Stimulated activated CD4-positive, alpha-beta T cell treated with anti-CD3 and anti-CD28 coated beads, Interleukin-15, amount 100 ng/mL, for 48 hours (primary cell): ENCODE measurements at places on chromosomes 16 and 17.

DNA sequence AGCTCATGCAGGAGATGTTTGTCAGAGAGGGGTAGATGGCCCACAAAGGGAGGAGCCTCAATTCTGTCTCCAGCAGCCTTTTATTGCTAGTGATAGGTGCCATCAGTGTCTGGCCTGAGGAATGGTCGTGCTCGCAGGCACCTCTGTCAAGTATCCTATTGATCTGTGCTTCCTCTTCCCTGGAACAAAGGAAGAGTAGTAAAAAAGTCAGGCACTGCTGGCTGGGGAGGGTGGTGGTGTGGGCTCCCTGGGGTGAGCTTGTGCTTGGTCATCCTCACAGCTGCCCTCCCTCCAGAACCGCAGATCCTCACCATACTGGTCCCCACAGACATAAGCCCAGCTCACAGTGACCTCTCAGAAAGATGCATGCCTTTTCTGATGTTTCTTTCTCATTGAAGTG, 15.0 kb upstream of the SALL1 start:
- no peak for DNase-seq

DNA sequence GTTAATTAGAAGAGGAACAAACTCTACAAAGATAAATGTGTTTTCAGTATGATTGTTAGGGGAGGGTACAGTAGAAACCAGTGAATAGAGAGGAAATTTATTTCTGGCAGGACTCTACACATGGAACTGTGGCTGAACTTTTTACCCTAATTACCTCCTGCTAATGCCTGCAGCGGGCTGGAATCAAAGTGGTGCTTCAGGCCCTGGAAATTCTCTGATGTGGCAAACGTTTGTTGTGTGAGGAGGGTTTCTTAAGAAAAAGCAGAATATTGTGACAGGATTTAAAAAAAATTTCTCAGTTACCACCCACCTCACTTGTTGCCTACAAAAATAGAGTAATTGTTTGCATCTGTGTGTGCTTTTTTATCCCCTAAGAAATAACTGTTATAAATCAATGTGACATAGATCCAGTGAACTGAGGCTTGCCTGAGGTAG, 154.5 kb downstream of the BCAS3 start:
- no peak for DNase-seq

DNA sequence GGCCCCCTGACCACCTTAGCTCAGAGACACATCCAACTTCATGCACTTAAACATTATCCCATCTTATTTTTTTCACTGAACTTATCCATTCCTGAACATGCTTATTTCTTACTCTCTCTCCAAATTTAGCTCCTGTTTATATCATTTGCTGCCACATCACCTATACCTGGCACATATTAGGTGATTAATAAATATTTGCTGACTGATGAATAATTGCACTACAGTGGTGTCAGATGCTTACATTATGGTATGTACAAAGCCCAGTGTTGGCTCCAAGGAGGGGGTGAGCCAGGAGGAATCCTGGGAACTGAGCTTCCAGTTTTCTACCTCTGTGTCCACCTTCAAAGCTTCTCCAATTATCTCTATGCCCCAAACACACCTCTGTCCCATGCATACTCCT, 124.0 kb upstream of the PMFBP1 start:
- DNase-seq = no peak

DNA sequence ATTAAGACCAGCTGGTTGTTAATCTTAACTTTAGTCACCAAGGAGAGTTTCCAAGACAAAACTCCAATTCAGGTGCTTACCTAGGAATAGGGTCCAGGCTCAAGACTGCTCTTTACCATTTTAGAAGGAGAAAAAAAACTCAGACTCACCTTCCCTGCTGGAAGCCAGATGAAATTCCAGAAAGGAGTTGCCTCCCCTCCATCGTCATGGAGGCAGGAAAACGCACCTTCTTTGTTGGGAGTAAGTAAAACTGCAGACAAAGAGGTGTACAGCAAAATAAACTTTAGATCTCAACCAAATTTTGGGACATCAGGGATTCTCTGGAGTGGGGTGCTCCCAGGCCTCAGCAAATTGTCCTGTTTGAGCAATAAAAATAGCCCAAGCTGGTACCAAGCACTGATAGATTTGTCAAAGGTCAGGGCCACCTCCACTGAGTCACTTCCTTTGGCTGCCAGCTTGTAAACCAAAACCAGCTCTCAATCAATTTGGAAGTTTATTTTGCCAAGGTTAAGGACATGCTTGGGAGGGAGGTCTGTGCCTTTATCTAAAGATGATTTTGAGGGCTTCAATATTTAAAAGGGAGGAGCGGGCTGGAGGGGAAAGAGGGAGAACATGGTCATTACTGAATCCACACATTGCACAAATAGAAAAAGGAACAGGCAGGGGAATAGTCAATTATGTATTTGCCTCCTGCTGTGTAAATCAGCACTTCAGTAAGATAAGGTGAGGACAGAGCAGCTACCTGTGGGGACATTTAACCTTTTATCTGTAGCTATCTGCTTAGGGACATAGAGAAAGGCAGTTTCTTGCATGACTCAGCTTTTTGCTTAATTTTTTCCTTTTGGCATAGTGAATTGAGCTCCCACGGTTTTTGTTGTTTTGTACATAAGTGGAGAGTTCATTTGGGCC, 1.5 kb upstream of the ALDH3A2 start:
- DNase-seq = no peak

- DNase-seq = peak; percentile 14
These were observed 15.9 kb upstream of the FBXO47 start for GRCh38 chr17:38982858-38983746.
